T-helper 1 cell (primary cell): ENCODE measurements at places on chromosomes 12 and 14.

DNA sequence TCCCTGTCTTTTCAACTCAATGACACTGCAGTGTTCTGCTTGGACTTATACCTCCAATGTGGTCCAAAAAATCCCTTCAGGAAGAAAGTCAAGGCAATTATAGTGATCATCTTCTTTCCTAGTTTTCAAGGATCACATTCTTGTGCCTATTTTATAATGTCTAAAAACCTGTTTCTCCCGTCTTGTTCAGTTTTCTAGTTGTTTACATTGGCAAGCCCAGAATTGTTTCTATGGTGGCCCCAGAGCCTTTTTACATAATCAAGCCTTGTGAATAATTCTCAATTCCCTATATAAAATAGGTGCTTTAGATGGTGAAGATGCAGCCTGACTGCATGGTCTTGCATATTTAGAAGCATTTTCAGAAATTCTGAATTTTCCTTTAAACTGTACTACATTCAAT, 14.5 kb upstream of the LDHB start:
- no peak for DNase-seq

GRCh38 chr12:118213452-118213851, 77.5 kb downstream of the PEBP1 start:
- no peak for DNase-seq

GRCh38 chr12:110862329-110862728, 15.5 kb downstream of the CCDC63 start:
- no peak for DNase-seq

DNA sequence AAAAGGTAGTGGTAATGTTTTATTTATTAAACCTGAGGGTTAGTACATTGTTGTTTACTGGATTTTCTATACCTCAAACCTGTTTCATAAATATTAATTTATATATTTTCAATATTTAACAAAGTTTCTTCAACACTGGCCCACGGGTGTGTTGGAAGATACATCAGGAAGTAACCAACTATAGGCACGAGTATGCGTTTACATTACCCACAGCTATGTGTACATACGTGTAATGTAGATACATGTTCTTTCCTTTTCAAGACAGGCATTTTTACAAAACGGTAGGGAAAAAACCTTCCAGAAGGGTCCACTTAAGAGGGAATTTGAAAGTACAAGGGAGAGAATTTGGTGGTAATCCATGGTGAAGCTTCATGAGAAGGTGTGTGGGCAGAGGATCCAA, 17.8 kb upstream of the KCNA1 start:
- no peak for DNase-seq

DNA sequence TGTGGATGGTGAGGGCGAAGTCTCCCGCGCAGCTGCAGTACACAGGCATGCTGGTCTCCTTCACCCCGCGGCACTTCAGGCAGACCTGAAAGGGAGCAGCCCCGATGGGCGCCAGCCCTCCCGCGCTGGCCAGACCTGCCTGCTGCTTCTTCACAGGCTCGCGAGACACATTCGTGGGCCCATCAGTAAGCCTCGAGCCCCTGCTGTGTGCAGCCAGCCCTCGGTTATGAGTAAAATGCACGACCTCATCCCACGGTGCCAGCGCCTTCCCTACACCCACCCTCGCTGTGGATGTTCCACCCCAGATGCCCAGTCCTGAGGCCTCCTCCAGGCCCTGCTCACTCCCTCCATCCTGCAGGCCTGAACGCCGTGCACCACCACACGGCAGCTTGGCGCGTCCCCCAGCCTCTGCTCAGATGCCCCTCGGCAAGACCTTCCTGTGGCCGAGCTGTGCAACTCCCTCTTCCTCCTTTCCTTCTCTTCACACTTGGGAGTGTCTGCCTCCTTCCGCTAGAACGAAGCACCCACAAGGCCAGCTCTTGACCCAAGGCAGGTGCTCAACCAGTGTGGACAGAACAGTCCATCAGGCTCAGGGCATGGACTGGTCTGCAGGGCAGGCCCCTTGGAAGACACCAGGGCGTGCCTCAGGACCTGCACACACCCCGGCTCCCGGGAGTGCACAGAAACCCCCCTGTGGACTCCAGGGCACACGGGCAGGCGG, 6.5 kb downstream of the P2RX2 start:
- DNase-seq: no peak

- no peak for DNase-seq
Measured at GRCh38 chr12:96192926-96193573, 1.1 kb upstream of the ELK3 start.

DNA sequence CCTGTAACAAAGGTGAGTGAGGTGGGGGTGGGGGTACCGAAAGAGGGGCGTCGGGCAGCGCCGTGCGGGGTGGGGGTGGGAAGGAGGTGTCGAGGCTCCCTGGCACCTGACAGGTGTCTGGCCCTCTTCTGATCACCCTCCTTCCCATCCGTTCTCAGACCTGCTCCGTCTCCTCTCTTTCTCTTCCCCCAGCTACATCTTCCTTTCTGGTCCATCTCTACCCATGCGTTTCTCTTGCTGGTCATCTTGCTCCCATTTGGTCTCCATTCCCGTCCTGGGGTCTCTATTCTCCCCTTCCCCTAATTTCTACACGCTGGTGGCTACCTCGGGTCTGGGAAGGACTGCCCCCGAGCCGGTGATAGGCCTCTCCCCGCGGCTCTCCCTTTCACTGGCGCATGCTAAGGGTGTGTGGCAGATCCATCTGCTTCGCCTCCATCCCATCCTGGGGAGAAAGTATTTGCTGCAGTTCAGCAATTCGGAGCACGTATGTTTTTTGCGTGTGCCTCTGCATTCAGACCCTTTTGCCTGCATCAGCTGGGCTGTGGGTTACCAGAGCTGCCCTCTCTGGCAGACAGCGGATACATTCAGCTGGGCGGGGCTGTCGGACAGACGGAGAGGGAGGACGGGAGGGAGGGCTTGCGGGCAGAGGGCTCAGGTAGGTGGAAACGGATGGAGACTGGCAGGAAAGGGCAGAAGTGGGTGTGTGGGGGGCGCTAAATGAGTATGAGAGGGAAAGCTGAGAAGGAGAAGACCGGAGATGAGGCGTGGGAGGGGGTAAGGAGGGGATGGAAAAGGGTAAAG, 730 bp downstream of the CLSTN3 start:
- peak; percentile 29 for DNase-seq

GRCh38 chr12:56487448-56488040, 417 bp downstream of the GLS2 start:
- peak; percentile 12 for DNase-seq

DNA sequence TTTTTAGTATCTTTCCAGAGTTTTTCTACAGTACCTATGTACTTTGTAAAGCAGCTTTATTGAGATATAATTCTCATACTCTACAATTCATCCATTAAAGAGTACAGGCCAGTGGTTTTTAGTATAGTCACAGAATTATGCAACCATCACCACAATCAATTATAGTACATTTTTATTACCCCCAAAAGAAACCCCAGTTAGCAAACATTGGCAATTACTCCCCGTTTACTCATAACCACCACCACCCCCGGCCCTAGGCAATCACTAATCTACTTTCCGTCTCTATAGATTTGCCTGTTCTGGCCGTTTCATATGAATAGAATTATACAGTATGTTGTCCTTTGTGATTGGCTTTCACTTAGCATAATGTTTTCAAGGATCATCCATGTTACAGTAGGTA, 119.8 kb downstream of the KICS2 start:
- DNase-seq: no peak

- DNase-seq: no peak
Measured at GRCh38 chr12:72485017-72485701, 213.0 kb downstream of the TRHDE start.

GRCh38 chr14:47917344-47917954, 242.0 kb upstream of the MDGA2 start:
- DNase-seq: no peak

GRCh38 chr14:101290611-101291010, 270.7 kb upstream of the DIO3 start:
- DNase-seq: no peak

GRCh38 chr12:91702843-91703425, 442.7 kb downstream of the BTG1 start:
- no peak for DNase-seq

DNA sequence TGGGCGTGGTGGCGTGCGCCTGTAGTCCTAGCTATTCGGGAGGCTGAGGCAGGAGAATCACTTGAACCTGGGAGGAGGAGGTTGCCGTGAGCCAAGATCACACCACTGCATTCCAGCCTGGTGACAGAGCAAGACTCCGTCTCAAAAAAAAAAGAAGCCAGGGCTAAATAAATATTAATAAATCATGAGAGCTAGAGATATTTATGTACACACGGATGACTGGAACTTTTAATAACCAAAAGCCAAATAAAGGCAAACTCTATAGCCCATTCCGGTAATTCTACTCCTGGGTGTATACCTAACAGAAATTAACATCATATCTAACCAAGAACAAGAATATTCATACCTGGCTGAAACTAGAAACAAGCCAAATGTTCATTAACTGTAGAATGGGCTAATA, 7.7 kb upstream of the TRAFD1 start:
- DNase-seq: no peak

GRCh38 chr12:47377414-47378221, 297.9 kb upstream of the AMIGO2 start:
- DNase-seq: no peak

GRCh38 chr12:59396919-59397318, 198.9 kb upstream of the SLC16A7 start:
- no peak for DNase-seq

- no peak for DNase-seq
Measured at GRCh38 chr14:96254687-96255086, 1.3 kb upstream of the BDKRB1 start.

GRCh38 chr14:64656986-64657385, 47.2 kb upstream of the PLEKHG3 start:
- DNase-seq: no peak

DNA sequence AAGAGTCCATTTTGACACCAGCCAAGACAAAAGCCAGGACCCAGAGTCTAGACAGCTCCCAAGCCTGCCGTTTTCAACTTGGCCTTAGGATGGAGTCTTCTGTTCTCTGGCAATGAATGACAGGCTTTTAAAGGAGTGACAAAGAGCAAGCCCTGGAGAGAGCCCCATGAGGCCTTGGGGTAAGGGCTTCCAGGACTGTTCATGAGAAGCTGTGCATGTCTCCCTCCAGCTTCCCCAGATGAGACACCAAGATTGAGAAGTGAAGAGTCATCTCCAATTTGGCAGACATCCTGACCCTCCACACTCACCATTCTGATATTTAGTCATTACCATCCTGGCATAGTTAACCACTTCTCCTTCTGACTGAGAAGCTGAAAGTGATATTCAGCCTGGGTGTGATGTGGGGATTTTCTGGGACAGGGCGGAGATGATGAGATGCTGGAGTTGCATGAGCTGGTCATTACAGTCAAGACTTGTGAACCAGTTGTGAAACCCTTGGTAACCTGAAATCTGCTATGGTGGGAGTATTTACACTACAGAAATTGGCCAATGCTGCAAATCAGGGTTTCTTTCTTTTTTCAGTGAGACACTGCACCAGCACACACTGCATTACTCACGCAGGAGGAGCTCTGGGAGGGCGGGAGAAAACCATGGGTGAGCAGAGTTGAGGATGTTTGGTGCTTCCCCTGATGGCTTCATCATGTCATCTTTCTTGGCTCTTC, 77.8 kb downstream of the VCPKMT start:
- DNase-seq: no peak

DNA sequence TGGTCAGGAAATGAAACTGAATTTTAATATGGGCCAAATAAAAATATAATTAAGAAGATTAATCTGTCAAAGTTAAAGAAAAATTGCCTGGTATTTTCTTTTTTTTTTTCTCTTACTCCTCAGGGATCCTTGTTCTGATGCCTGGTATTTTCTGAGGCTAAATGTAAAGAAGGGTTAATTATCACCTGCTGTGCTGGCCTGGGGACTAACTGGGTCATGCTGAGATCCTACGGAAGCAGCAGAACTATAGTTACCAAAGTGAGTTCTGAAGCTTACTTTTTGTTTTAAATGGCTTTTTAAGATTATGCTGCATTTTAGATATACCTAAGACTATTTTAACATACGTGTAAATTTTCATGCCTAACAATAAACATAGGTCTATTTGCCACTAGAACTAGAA, 23.3 kb downstream of the ZC2HC1C start:
- DNase-seq: no peak

DNA sequence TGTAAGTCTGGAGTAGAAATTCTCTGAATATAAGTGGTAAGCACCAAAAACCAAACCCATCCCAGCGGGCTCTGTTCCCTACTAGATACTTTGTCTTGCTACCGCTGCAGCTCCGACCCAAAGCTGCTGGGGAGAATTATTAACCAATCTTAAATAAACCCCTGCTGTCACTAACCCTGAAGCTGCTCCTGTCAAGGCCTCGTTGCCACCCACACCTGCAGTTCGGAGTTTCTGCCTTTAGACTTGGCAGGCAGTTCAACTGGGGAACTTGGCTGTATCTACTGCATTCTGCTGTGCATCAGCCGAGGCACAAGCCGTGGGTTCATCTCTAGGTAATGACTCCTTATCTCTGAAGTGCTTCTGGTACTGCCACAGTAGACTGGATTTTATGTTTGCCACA, 55.5 kb downstream of the PPM1A start:
- DNase-seq: no peak

DNA sequence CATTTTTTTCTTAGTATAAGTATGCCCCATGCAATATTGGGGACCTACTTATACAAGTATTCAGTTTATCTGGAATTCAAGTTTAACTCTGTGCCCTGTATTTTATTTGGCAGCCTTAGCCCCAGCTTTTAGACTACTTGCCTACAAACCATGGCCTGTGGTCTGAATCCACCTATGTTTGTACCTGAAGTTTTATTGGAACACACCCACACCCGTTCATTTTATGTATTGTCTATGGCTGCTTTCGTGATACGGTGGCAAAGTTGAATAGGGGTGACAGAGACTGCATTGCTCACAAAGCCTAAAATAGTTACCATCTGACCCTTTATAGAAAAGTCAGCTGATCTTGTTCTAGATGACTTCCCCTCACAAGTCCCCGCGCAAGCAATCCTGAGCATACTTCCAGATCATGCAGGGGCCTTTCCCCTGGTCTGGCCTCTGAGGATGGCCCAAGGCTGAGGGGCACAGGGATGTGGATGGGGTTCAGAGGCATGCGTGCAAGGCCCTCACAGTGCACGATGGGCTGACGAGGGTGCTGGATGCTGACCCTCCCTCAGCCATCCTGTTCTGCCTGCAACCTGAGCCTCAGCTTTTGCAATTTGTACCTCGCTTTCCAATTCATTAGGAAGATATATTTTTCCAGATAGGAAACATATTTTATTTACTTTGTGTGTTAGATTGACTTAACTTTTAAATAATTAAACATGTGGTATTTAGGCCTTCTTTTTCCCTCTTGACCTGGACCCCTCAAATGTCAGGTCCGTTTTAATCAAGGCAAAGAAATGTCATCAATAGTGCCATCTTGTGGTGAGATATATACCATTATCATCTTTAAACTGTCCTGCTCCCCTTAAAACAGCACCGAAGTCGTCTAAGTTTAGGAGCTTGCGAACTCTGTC, 527.3 kb upstream of the CCDC196 start:
- no peak for DNase-seq

- DNase-seq: peak; percentile 59
Measured at GRCh38 chr14:21106498-21107282, 5.8 kb downstream of the TMEM253 start.
